Epithelial cell of esophagus (primary cell): ENCODE measurements at places on chromosomes 11 and 22.
A peak's percentile ranks its signal among the peaks of the same experiment; 100 is the strongest.

DNA sequence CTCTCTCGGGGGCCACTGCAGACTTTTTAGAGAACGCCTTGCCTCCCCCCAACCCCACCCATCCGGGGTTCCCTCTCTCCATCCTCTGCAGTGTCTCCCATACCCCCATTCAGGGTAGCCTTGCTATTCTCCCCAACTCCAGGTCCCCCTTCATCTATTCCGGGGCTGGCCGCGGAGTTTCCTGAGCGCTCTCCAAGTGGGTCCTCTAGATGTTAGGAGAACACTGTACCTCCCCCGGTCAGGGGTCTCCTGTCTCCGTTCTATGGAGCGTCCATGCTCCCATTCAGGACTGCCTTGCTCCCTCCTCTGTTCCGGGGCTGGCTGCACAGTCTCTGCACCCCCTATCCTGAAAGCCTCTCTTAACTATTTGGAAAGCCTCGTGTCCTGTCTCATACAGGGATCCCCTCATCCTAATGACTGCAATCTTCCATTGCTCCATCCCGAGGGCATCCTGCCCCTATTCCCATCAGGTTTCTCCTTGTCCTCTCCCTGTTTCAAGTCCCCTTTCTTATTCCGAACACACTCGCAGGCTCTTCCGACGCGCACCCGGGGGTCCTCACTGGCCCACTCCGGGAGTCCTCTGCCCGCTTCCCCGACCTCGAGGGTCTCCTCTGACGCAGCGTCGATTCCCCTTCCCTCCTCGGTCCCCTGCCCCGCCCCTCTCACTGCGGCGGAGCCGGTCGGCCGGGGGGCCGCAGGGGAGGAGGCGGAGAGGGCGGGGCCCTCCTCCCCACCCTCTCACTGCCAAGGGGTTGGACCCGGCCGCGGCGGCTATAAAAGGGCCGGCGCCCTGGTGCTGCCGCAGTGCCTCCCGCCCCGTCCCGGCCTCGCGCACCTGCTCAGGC, at the start of gene NEFH:
Gene NEFH, plus strand, starts transcription at position 802 of the 845 bp plus-strand sequence. CDS start 45 bp downstream, outside the sequence.
- no peak for DNase-seq

GRCh38 chr22:21646608-21647590, 4.8 kb downstream of the SDF2L1 start:
- DNase-seq: peak; percentile 86

DNA sequence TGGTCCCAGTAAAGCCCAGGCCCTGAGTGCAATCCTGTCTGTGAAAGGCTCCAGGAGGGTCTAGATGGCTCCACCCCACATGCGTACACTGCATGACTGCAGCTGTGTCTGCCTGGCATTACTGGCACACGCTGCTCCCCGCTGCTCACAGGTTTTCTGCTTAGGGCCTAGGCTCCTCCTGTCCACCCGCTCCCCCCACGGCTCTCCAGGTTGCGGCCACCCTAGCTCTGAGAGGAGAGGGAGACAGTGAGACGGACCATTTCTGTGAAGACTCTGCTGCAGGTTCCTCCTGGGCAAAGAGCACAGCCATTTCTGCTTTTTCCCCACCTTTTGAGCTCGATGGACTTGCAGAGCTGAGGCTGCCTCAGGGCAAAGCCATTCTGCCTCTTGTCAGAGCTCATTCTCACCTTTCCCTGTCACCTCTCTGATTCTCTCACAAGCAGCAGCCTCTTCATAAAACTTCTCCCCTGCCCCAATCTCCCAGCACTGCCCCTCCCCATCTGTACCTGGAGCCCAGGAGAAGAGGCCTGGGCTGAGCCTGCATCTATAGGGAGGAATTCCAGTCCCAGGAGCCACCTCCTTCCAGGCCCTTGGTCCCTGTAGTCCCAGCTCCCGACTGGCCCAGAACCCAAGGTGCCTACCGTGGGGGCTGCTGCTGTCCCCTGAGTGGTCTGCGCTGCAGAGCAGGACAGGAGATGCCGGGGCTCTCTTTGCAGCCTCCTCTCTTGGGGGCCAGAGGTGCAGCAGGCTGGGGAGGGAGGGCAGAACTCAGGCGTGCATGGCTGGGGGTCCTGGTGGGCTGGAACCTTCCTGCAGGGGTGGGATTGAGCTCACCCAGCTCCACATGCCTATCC, 433.7 kb upstream of the B3GAT1 start:
- DNase-seq: no peak

GRCh38 chr11:43898574-43898973, 17.9 kb downstream of the ALKBH3 start:
- no peak for DNase-seq

- no peak for DNase-seq
Measured at GRCh38 chr11:46902694-46903093, 15.7 kb downstream of the LRP4 start.

GRCh38 chr11:86196913-86197312, 47.6 kb upstream of the EED start:
- no peak for DNase-seq

DNA sequence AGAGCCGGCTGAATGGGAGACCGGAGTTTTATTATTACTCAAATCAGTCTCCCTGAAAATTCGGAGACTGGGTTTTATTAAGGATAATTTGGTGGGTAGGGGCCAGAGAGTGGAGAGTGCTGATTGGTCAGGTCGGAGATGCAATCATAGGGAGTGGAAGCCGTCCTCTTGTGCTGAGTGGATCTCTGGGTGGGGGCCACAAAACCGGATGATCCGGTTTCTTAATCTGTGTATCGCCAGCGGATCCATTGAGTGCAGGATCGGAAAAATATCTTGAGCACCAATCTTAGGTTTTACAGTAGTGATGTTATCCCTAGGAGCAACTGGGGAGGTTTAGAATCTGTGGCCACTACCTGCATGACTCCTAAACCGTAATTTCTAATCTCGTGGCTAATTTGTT, 886 bp upstream of the NIPSNAP1 start:
- DNase-seq: peak; percentile 35
